ENCODE measurements at places on chromosomes 2 and 18. TPM values are rescaled to one million over a fixed set of nuclear protein-coding genes. Genes with fewer than 3 reads are reported as not detected.

DNA sequence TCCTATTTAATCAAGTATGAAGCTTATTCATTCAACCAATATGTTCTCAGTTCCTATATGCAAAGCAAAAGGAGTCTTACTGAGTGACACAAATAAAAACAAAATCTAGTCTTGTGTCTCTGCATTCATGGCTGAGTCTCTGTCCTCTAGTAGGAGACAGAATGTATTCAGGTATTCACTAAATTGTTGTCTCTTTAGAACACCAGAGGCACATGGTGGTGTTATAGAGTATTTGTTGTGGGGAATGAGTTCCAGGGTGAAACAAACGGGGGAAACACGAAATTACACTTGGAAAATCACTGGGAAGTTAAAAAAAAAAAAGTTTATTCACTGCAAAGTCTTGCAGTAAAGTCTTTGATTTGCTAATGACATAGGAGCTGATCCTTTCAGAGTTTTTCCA lies 131.7 kb upstream of the FSHR start:
- DNase-seq, result no peak

DNA sequence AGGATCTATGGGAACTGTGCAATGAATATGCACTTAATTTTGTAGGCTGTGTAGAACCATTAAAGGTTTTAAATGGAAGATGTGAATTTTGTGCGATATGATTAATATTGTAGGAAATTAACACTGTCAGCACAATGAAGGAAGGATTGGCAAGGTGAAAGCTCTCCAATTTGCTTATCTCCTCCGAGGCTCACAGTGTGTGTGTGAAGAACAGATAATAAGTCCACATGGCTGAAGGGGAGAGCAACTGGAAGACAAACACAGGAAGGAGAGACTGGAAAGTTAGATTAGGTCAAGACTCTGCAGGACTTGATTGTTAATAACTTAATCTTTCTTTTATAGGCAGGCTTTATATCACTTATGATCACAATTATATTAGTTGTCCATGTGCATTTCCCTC lies 269.7 kb upstream of the VRK2 start:
- DNase-seq, result no peak

- no peak for DNase-seq
These were observed 72.0 kb downstream of the GALNT1 start for GRCh38 chr18:35653392-35654135.

DNA sequence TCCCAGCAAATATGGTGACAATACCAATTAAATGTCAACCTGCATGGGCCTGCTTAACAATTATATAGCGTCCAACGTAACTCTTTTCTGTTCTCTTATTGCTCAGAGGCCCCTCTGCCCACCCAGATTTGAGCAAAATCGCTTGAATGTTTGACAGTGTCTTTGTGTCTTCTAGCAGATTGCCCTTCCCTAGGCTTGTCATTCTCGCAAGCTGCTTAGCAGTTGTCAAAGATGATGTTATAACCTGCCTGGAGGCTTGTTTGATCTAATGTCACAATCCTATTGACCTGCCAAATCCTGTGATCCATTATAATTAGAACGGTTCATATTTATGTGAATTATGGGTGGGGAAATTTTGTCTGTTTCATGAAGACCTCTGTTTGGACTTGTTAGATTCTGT lies 108.8 kb downstream of the FARSB start:
- no peak for DNase-seq

GRCh38 chr2:122764014-122764413 lies 1008.6 kb downstream of the TSN start:
- no peak for DNase-seq

DNA sequence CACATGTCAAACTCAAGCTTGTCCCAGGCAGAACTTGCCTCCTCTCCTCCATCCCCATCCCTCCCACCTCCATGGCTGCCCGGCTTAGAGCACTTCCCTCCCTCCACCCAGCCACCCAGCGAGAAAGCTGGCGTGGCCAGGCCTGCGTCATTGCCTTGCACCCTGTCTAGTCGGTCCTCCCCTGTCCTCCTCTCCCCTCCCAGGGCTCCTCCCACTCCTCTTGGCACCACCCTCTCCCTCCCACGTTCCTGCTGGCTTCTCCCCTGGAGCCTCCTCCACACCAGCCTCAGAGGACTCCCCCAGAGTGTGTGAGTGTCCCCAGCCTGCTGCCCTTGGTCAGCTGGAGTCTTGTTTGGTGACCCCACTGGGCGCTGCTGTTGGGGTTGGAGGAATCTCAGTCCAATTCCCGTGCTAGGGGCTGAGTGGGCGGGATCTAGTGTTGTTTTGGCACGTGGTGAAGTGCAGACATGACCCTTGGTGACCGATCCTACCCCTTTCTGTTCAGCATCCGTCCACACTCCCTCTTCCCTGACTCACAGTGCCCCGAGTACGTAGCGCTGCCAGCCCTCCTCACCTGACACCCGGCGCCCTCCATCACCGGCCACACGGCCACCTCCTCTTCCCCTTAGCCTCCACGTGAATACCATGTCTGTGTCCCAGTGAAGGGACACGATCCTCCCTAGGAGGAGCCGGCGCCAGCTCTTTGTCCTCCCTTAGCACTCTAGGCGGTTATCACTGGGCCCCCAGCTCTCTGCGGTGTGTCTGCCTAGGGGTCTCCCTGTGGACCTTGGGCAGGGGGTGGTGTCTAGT lies 41.4 kb downstream of the ATP6V1C2 start:
- DNase-seq, result no peak

DNA sequence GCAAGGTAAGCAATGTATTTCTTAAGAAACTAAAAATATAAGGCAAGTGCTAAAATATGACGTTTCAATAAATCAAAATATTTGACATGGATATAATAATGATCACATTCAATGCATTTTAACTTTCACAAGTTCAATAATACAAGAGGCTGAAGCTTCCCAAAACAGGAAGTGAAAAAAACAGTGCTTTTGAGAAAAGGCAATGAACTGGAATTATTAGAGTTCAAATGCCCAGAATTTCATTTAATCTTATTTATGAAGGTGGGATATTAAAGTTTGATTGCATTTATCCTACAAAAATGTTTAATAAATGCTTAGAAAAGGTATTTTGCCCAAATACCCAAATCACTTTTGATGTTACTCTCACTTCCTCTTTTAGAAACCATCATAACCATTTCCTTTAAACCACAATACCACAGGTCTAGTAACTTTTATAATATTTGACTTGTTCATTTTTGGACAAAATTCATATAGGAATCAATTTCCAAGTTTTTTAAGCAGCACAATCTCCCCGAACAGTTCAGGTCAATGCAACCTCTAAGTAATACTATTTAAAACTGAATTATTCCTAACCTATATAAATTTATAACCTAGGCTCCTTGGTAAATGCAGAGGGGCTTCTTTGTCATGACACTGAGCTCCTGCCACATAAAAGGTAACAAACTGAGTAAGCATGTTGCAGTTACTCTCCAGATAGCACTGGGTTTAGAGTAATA lies 2.1 kb downstream of the NCKAP1 start:
- DNase-seq, result no peak

- DNase-seq, result peak; percentile 34
These were observed 563.1 kb upstream of the PIK3C3 start for GRCh38 chr18:41391616-41392595.

GRCh38 chr2:138652378-138652777 lies 127.8 kb downstream of the NXPH2 start:
- DNase-seq, result peak; percentile 90

DNA sequence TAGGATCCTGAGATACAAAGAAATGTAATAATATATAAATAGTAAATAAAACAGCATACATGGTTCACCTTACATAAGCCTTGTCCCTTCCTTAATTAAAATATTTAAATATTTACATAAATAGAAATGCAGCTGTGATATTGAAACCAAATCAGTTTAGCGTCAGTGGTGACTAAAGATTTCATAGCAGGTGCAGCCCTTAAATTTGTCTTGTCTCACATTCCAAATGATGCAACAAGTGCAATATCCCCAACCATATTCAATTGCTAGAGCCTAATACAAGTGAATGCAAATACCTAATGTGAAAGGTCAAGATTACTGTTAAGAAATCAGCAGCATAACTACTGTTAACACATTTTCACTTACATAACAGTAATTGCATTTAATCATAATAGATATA lies 539.5 kb downstream of the NYAP2 start:
- no peak for DNase-seq

GRCh38 chr2:46202453-46202852 lies 94.8 kb upstream of the EPAS1 start:
- no peak for DNase-seq

GRCh38 chr2:48284621-48285212 lies 245.2 kb upstream of the STON1 start:
- DNase-seq, result no peak

GRCh38 chr2:160199053-160199452 lies 1.0 kb downstream of the ITGB6 start:
- DNase-seq, result no peak

DNA sequence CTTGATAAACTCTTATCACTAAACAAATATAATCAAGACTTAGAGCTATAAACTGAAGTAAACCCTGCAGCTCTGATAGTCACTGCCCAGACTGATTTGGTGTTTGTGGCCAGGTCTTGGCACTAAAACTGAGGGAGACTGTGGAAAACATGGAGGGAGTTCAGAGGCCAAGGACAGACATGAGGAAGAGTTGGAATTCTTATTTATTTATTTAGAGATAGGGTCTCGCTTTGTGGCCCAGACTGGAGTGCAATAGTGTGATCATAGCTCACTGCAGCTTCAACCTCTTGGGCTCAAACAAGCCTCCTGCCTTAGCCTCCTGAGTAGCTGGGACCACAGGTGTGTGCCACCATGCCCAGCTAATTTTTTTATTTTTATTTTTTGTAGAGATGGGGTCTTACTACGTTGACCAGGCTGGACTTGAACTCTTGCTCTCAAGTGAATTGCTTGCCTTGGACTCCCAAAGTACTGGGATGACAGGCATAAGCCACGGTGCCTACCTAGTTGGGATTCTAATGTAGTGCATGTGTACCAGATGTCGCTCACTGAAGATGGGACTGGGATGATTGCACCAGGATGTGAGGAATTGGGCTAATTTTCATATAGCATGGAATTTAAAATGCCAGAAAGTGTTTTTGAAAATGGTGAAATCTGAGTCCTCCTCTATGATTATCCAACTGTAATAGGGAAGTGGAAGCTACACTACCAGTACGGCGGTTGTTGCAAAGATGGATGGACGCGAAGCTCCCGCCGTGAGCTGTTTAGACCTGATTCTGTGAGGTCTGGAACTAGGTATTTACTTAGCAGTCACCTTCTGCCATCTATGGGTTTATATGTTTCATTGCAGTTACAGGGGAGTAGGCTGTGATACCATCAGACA lies 52.7 kb upstream of the CTLA4 start:
- DNase-seq, result peak; percentile 62

DNA sequence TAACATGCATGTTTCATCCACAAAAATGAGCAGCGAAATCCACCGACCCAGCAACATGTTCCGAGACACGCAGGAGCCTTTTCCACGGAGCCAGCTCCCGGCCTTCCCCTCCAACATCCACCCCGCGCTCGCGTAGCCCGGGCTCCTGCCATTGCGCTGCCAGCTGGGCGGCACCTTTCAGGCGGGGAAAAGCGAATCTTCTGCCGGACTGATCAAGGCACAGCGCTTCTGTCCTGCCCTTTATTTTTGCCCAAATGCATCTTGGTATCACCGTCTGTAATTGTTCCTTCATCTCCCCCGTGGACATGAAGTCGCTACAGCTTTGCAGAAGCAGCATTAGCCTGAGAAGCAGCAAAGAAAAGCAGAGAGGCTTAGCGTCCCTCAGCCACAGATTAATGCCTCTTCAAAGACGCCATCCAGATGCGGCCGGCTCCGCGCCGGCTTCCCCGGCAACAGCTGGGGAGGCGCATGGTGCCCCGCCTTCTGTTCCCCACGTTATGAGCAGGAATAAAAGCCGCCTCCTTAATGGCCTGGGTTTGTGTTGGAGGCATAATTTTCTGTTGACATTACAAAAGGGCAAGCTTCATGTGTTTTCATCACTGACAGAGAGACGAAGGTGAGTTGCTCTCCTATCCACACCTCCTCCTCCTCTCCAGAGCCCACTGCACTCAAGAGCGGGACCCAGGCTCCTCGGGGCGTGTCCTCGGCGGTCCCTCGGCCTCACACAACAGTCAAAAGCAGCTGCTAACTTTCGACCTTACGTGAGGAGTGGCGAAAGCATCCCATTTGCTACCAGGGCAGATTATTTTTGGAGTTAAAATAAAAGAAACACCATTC lies 122.1 kb upstream of the SALL3 start:
- DNase-seq, result no peak

DNA sequence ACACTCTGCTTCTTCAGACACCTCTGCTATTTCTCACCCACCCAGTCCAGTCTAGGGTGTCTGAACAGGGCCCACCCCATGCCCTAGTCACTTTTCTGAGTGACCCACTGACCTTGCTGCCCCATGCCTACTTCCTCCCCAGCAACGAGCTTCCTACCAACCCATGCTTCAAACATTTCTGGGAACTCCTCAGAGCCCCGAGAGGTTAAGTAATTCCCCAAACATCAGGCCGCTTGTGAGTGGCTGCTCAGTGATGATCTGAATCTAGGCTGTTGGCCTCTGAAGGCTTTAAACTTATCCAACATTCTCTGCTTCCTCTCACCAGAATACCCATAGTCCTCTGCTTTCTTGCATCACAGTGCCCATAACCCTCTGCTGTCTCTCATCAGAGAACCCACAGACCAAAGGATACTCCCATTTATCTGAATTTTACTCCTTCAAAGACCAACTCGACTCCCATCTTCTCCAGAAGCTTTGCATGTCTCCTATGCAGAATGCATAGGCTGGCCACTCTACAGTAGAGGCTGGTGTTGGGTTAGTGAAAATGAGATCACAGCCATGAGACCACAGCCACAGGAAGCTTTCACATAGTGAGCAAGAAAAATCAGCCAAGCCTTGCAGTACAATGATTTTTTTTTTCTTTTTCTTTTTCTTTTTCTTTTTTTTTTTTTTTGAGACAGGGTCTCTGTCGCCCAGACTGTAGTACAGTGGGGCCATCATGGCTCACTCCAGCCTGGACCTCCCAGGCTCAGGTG lies 309.5 kb upstream of the LYPD1 start:
- DNase-seq, result no peak

DNA sequence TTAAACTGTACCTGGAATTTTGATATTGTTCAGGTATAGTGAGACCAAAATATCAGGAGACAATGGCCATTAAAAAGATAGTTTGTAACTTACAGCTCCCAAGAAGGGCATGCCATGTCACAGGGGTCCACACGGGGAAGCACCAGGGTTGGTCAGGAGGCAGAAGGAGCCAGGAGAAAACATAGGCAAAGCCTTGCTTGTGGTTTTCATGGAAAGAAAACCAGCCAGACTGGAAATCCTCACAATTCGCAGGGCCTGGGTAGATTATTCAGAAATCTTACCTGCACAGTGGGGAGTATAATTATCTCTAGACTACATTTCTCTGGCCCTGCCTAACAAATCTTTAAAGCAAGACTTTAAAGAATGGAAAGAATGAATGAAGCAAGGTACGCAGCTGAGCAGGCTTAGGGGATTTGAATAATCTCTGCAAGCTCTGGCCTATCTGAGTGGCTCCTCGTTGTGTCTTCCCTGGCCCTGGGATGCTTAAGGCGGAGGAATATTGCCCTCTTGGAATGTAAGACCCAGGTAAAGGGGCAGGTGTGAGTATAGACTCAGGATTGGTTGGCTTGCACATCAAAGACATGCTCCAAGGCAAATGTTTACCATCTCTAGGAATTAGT lies 66.9 kb upstream of the CDC42EP3 start:
- no peak for DNase-seq

The FBXO15 gene
- 0.73 TPM for total RNA-seq

The EMILIN1 gene
- total RNA-seq, result 1.5 TPM

The REV1 gene
- 38.4 TPM for total RNA-seq

Measured in mammary epithelial cell (primary cell).